ENCODE measurements at places on chromosomes 13 and 19.
A peak's percentile ranks its signal among the peaks of the same experiment; 100 is the strongest.

GRCh38 chr13:94534166-94534565 is 54.7 kb upstream of the DCT start:
- no peak for DNase-seq

- no peak for DNase-seq
Measured at GRCh38 chr13:101454767-101455166, 2.3 kb downstream of the ITGBL1 start.

- no peak for DNase-seq
Measured at GRCh38 chr13:73254827-73255226, 196.0 kb downstream of the KLF5 start.

- no peak for DNase-seq
Measured at GRCh38 chr19:19098703-19099632, 35.2 kb downstream of the SLC25A42 start.

- DNase-seq = no peak
Measured at GRCh38 chr13:93900731-93901130, 578.8 kb downstream of the DCT start.

DNA sequence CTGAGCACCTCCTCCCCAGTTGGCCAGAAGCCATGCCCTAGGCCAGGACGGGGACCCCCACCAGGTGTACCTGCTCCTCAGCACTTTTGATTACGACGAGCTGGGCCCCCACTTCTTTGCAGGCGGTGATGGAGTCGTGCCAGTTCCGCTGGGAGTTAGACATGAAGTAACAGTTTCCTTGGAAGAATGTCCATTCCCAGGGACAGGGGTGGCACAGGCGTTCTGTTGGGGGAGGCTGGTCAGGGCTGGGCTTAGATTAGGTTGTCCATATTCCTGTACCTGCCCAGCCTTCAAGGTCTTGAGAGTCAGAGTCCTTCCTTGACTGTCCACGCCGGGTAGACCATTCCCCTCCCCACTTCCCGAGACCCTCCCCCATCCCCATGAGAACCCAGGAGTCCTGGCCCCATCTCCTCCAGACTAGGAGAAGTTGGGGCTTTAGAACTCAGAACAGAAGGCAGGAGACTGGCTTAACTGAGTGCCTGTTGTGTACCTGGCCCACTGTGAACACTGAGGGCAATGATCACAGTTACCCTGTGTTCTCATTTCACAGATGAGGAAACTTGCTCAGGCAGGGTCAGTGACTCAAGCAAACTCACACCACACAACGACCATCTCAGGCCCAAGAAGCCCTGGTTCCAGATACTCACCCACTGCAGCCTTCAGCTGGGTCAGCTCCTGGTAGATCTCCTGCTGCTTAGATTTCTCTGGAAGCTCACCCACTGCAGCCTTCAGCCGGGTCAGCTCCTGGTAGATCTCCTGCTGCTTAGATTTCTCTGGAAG is 2.3 kb downstream of the CD209 start:
- DNase-seq = no peak

DNA sequence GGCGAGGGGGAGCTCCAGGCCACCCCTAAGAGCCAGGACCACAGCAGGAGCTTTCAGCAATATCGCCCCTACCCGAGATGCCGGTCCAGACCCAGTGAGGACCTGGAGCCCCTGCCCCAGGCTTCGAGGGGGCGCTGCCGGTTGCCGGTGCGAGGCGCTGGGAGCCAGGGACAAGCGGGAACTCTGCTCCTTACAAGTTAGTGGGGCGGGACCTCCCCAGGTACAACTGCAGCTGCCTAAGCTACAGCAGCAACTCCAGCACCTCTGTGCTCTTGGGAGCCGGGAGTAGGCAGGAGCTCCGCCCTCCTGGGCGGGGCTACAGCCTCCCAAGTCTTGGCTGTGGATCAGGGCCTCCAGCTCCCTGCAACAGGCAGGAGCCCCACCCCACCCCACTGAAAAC is 15.2 kb upstream of the TSC22D1 start:
- no peak for DNase-seq

GRCh38 chr19:55599468-55599841 is at the start of gene FIZ1:
FIZ1 (minus strand) TSS chr19:55599517; CDS start chr19:55597865, 1,652 bp downstream.
- DNase-seq = peak; percentile 99

GRCh38 chr13:50393628-50394027 is 378.4 kb downstream of the KCNRG start:
- no peak for DNase-seq

GRCh38 chr13:50358231-50359040 is 343.2 kb downstream of the KCNRG start:
- DNase-seq = no peak

- DNase-seq = no peak
Measured at GRCh38 chr19:49631014-49631588, 8.8 kb downstream of the RRAS start.

DNA sequence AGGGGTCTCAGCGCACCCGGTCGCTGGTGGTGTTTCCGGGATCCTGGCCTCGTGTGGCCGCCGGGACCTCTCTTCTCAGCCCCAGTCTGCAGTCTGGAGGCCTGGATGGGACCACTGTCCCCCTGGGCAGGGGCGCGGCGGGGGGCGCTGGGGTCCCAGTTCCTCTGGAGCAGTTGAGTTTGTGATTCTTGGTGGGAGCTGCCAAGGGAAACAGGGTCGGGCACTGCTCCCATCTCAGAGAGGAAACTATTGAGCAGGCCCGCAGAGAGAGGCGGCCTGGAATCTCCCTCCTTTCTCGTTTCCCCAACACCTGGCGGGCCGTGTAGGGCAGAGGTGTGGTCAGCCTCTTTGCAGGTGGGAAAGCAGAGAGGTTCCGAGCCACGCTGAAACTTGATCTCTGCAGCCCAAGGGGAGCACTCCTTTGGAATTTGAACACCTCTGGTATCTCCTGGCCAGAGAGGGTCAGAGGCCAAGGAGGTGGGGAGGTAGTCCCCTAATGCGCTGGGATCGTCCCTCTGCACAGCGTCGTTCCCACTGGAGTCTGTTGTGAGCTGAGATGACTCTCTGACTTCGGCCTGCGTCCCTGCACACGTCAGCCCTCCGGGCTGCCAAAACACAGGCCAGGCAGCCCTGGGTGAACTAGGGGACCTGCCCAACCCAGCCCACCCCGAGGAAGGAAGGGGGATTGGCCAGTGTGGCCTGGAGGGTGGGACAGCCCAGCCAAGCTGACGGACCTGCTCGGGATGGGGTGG is 741 bp downstream of the PLEKHF1 start:
- no peak for DNase-seq

- DNase-seq = no peak
Measured at GRCh38 chr13:113729187-113730019, 29.6 kb upstream of the TMEM255B start.

GRCh38 chr13:75789451-75790197 is 153.5 kb downstream of the LMO7 start:
- DNase-seq = no peak

DNA sequence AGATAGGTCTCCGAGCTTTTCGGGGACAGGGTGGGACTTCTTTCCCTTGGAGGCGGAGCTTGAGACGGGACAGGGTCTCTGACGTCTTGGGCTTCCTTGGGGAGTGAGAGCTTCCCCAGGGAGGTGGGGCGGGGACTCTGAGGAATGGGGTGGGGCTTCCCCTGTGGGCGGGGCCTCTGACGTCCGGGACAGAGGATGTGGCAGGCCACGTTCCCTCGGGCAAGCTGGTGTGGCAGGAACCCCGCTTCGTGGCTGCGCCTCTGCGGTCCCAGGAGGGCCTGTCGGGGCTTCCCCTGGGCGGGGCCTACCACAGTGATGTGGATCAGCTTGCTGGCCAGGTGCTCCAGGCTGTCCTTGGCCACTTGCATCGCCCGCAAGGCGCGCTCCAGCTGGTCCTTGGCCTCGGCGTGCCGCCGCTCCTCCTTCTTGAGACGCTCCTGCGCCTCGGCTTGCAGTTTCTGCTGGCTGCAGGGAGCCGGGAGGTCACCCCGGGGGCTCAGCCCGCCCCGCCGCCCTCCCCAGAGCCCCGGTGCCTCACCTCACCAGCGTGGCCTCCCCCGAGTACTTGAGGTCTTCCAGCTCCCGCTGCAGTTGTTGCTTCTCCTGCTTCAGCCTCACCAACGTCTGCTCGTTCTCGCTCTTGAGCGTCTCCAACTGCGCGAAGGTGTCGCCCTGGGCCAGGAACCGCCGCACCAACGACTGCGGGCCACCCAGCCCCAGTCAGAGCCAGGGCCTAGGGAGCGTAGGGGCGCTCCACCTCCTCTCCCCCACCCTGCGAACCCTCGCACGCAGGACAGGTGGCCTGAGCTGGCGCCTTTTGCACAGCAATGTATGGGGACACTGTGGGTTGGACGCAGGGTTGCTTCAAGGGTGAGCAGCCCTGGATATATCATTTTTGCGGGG is 3.3 kb upstream of the RGL3 start:
- no peak for DNase-seq

- no peak for DNase-seq
Measured at GRCh38 chr19:46717716-46718143, 816 bp upstream of the PRKD2 start.

DNA sequence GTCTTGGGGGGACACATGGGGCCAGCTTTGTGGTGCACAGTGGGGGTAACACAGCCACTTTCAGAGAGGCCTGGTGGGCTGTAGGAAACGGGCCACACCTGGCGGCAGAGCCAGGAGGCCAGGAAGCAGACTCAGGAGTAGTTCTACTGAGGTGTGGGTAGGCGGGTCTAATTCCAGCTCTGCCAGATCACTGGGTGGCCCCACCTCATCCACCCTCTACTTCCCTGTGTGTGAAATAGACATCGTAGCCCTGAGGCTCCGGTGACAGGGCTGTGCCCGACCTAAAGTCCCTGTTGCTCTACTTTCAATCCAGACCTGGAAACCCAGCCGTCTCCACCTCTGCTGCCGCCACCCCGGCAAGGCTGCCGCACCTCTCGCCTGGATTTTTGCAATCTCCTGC is 4.0 kb downstream of the NKPD1 start:
- DNase-seq = no peak

DNA sequence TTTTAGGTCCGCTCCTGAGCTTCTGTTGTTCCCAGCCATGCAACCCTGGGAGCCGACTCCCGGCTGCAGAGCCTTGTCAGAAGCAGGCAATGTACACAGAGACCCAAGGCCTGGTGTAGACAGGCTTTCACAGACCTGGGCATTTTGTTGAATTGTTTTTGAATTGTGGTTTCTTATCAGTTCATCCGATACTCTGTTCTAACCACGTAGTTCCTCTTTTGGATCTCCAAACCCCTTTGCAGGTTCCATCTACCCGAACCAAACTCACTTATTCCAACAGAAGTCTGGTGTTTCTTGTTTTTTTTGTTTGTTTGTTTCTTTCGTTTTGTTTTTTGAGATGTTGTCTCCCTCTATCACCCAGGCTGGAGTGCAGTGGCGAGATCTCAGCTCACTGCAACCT is 6.3 kb upstream of the NLRP2 start:
- DNase-seq = no peak

- no peak for DNase-seq
Measured at GRCh38 chr13:75299246-75299645, 182.7 kb downstream of the TBC1D4 start.

DNA sequence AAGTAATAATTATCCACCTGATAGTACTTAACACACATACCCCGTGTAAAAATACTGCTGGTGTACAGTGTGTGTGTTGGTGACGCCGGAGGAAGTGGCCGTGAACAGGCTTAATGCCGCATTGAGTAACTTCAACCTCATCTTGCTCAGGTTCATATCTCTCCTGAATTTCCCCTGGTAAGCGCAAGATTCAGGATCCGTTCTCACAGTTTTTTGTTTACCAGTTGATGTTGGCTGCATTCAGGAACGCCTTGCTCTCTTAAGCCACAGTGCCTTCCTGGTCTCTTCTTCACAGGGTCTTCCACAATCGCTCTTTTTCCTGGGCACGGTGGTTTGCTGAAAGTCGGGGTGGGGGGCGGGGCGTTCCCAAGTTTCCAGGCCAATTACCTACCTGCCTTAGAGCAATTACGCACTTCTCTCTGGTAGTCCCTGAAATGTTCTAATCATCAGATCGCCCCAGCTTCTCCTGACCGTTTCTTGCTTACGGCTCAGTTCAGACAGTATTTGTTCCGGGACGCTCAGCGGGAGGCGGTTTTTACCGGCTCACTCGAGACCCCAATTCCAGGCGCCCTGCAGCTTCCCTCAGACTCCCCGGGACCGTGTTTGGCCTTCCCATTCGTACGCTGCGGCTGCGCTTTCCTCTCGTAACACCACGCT is 706 bp upstream of the DNAJC3 start:
- DNase-seq = no peak

DNA sequence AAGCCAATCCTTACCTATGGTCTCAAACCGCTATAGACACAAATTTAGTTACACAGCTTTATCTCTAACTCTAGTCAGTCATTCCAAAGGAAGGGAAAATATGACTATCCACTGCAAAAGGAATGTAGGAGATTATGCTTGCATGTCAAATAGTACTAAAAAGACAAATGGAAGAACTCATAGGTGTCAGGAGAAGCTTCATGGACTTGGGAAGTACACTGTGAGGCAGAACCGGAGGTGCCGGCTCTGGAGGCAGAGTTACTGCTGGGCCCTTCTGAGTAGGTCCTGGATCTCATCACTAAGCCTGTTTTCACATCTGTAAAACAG is 97.5 kb downstream of the FOXO1 start:
- DNase-seq = no peak

DNA sequence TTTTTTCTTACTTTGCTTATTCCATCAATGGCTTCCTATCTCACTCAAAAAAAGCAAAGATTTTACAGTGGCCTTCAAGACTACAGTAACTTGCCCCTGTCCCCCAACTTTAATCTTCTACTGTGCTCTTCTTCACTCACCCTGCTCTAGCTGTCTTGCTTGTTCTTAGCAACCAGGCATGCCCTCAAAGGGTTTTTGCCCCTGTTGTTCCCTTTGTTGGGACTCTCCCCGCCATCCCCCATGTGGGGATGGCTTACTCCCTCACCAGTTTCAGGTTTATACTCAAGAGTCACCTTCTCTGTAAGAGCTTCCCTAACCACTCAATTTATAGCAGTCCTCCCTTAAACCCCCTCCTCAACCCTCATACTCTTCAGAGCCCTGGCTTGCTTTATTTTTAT is 5.4 kb downstream of the MTMR6 start:
- DNase-seq = no peak

DNA sequence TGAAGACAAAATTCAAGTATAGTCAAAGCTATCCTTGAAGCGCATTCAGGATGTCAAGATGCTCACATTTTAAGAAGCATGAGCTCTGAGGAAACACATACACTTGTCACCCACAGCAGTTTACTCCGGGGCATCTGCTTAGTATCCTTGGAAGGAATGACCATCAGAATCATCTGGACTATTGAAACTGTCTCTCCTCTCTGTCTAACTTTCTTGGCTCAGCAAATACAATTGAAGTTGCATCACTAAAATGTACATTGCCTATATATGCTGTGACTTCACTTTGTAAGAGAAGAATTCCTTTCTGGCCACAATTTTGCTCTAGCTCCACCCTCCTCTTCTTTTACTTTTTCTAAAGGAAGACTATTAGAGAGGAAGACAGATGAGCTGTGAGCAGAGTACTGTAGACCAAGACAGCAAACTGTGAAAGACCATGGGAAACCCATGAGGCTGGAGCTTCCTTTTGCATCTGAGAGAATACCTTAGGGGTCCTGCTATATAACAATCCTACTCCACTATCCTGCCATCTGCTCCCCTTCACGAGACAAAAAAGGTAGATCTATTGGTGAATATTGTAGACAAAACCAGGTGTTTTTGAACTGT is 906.3 kb downstream of the PCDH9 start:
- no peak for DNase-seq

Data from NCI-H1930 (cell line).